ENCODE measurements at places on chromosomes 3 and 15. TPM values are rescaled to one million over a fixed set of nuclear protein-coding genes. Genes with fewer than 3 reads are reported as not detected.

- DNase-seq, result no peak
Measured at GRCh38 chr3:189638276-189639031, 7.3 kb downstream of the TP63 start.

GRCh38 chr3:15439476-15439875 is 12.1 kb downstream of the EAF1 start:
- peak; percentile 62 for DNase-seq

GRCh38 chr3:48400824-48401433 is 28.9 kb downstream of the FBXW12 start:
- DNase-seq, result peak; percentile 60

DNA sequence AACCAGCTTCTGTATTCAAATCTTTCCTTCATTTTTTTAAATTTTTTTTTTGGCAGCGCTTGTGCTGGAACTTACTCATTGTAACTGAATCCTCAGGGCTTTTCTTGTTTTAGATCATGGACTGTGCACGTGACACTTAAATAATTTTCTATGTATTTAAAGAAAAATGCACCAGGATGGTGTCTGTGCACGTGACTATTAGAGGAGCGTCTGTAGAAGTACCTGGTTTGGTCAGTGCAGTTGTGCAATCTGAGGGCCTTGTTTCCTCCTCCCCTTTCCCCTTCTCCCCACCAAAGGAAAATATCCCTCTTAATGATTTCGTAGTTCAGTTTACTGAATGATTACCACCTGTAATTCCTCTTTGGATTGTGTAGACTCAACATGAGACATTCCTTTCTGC is 31.3 kb downstream of the EDEM1 start:
- DNase-seq, result peak; percentile 16

DNA sequence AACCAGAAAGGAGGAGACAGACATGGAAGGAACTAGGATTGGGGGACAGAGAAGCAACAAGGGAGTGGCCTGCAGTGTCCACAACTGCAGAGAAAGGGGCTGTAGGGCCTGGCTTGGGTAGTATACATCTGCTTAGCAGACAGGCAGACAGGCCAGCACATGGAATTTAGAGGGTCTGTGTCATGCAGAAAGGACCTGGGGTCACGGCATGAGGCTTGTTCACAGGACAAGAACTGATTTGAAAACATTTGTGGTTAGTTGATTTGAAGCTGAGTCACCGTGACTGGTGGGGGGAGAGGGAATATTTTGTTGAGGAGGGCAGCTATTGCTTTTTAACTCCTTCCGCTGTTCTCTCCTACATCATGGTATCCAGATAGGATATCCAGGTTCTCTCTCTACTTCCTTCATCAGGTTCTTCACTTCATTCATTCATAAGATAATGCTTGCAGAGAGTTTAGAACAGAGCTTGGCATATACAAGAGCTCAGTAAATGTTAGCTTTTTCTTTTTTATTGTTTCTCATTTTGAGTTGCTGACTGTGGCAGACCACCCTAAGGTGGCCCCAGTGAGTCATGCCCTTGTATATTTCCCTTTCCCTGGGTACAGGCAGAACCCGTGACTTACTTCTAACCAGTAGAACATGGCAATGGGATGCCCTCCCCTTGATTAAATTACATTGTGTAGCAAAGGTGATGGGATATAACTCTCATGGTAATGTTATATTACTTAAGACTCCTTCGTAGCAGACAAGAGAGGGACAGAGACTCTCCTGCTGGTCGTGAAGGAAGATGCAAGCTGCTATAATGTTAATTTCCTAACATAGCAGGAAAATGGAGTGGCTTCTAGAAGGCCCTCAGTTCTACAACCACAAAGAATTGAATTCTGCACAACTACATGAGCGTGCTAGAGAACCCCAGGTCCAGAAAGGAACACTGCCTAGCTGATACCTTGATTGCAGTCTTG is 95.0 kb upstream of the NMNAT3 start:
- DNase-seq, result peak; percentile 66

- DNase-seq, result peak; percentile 23
Measured at GRCh38 chr3:128395500-128396162, 71.1 kb downstream of the DNAJB8 start.

- peak; percentile 36 for DNase-seq
Measured at GRCh38 chr3:56086355-56086754, 381.9 kb downstream of the ERC2 start.

GRCh38 chr3:81580355-81580754 is 181.1 kb downstream of the GBE1 start:
- no peak for DNase-seq

- DNase-seq, result peak; percentile 32
Measured at GRCh38 chr3:58272891-58273290, 33.2 kb upstream of the RPP14 start.

DNA sequence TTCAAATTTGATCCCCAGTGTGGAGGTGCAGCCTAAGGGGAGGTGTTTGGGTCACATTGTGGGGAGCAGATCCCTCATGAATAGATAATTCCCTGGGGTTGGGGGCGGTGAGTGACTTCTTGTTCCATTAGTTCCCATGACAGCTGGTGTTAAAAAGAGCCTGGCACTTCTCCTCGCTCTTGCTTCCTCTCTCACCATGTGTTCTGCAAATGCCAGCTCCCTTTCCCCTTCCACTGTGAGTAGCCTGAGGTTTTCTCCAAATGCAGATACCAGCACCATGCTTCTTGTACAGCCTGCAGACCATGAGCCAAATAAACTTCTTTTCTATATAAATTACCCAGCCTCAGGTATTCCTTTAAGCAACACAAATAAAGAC is 23.1 kb downstream of the RIOX2 start:
- no peak for DNase-seq

DNA sequence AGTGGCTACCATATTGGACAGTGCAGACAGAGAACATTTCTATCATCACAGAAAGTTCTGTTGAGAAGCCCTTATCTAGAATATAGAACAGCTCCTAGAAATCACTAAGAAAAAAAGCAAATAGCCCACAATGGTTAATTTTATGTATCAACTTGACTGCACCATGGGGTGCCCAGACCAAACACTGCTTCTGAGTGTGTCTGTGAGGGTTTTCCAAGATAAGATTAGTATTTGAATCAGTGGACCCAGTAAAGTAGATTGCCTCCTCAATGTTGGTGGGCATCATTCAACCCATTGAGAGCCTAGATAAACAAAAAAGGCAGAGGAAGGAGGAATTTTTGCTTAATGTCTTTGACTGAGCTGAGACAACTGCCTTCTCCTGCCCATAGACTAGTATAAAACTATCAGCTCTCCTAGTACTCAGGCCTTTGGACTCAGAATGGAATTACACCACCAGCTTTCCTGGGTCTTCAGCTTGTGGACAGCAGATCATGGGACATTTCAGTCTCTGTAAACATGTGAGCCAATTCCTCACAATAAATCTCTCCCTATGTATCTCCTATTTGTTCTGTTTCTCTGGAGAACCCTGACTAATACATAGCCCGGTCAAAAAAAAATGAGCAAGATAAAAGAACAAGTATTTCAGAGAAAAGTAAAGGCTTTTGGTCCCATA is 55.9 kb upstream of the OXTR start:
- no peak for DNase-seq

- no peak for DNase-seq
Measured at GRCh38 chr3:43688245-43688650, 2.5 kb upstream of the ABHD5 start.

DNA sequence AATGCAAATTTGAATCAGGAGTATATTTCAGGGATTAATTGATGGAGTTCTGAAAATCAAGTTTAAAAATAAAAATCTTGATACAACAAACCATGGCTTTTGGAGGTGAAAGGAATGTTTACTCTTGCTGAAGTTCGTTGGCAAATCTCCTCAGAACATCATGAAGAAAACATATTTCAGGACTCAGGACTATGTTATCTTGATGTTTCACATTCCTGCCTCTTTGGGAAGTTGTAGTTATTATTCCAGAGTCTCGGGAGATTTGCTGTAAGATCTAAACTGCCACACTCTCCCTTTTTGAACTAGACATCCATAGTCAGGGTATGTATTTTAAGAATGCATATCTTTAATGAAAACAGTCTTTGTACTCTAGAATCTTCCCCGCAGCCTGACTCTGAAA is 271.2 kb downstream of the RBMS3 start:
- DNase-seq, result no peak

DNA sequence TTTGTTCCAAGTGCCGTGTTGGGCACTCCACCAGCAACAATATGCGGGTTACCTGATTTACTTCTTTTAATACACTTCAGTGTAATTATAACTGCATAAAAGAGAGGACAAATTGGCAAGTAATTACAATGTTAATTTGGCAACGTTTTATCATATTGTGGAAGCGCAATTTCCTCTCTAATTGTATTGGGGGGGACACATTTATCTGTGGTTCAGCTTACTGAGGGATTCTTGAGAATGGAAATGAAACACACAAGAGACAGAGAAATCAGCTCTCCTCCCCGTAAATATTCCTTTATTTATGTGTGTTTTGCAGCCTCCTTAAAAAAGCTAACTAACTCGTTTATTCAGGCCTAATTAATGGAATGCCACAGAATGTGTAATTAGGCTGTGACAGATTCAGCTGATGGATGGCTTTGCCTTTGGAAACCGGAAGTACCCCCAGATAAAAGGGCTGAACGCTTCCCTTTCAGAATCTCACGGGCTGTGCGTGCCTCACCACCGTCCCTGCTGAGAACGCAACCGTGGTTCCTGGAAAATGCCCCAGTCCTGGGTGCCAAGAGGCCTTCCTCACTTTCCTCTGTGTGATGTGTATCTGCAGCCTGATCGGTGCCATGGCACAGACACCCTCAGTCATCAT is 247.1 kb upstream of the ST8SIA2 start:
- DNase-seq, result no peak

GRCh38 chr15:72341361-72341760 is 21.4 kb upstream of the CELF6 start:
- DNase-seq, result peak; percentile 15

GRCh38 chr3:131402391-131403039 is 20.9 kb downstream of the NUDT16 start:
- DNase-seq, result peak; percentile 85

GRCh38 chr15:23687143-23687470 is at the start of gene NDN:
TSS of gene NDN (minus strand) at chr15:23687305. CDS start at chr15:23687217, 88 bp downstream.
- peak; percentile 72 for DNase-seq

DNA sequence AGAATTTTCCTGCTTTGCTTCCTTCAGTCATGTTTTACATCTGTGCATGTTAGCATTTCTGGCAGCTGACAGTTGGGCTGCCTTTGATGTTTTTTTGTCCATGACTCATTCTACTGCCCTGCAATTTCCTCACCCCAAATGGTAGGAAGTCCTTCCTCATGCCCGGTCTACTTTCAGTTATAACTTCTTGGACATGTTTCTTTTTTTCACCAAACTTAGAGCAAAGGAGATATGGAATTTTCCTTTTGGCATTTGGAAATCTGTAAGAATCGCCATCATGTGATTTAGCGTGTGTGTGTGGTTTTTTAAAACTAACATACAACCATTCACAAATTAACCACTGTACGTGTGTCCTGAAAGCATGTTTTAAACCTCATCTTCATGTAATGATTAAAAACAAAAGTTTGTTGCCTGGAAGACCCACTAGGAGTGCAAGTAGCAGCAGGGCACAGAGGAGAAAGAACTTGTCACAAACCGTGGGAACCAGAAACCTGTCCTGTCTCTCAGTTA is 430.7 kb upstream of the CFAP20DC start:
- peak; percentile 82 for DNase-seq

- peak; percentile 34 for DNase-seq
Measured at GRCh38 chr3:87626546-87626945, 350.2 kb upstream of the POU1F1 start.

The UBA7 gene
- total RNA-seq, result 35.7 TPM

The CTXN2 gene
- not detected for total RNA-seq

The COL7A1 gene
- total RNA-seq, result 33.6 TPM

The MUC4 gene
- not detected for total RNA-seq

The PTPRG gene
- 39.6 TPM for total RNA-seq

The NECTIN3 gene
- total RNA-seq, result 111 TPM

The KLHL40 gene
- not detected for total RNA-seq

The PFN2 gene
- 174 TPM for total RNA-seq

The CCDC13 gene
- 1.3 TPM for total RNA-seq

The PROS1 gene
- total RNA-seq, result 25.6 TPM

The LRRC31 gene
- total RNA-seq, result not detected

The GPR149 gene
- not detected for total RNA-seq

The GABRG3 gene
- total RNA-seq, result not detected

The DUOXA2 gene
- not detected for total RNA-seq

The CCR1 gene
- not detected for total RNA-seq

The SLC24A5 gene
- total RNA-seq, result not detected

The UNC13C gene
- total RNA-seq, result not detected

The CKMT1B gene
- not detected for total RNA-seq

The CFAP100 gene
- total RNA-seq, result not detected

The C2CD4A gene
- total RNA-seq, result not detected
